ENCODE measurements at places on chromosomes 4 and X.

DNA sequence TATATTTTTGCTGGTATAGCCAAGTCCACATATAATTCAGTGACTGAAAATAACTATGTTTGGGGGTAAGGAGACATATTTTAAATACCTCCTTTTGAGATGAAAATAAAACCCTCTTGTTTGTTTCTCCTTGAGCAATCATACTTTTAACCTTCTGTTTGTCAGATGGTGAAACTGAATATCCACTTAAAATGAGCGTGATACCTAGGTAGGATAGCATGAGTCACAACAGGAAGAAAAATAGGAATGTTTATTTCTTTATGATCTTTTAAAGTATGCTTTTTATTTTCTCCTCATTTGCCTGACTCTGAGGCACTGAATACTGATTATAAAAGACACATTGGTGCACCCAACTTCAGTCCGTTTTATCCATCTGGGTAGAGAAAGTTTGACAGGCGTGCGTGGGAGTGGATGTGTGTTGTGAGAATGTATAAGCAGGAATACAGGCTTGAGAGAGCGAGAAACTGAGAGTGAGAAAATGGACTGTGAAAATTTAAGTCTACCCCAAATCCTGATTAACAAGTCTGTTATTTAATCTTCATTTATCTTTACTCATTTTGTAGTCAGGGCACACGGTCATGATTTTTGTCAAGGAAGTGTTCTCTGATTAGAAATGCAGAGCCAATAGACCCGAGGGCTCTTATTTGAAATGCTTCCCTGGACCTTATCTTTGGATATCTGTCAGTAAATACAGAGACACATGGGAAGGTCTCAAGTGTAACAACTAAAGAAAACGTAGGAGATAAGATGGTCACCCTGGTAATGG is 62.1 kb upstream of the ANTXR2 start:
- peak; percentile 10 for DNase-seq
- no peak overlapping the region for H3K27ac ChIP-seq
- no peaks in the 10 kb centered on the region for H3K36me3 ChIP-seq
- H3K4me3 ChIP-seq = no peak overlapping the region
- H3K27me3 ChIP-seq = no peaks in the 10 kb centered on the region

DNA sequence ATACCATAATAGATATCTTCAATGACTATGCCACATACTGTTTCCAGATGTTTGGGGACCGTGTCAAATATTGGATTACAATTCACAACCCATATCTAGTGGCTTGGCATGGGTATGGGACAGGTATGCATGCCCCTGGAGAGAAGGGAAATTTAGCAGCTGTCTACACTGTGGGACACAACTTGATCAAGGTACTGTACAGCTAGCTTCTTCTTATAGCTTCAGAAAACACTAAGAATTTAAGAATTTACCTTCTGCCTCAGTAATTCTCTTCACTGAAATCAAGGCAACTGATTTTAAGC is 805 bp downstream of the KLB start:
- H3K27ac ChIP-seq = no peak overlapping the region
- no peaks in the 10 kb centered on the region for H3K4me1 ChIP-seq
- H3K36me3 ChIP-seq = no peaks in the 10 kb centered on the region
- DNase-seq = no peak

GRCh38 chr4:1050486-1051213 is 39.2 kb downstream of the FGFRL1 start:
- H3K27me3 ChIP-seq = peaks cover 15% of the 10 kb centered on the region
- DNase-seq = no peak
- peaks cover 8% of the 10 kb centered on the region for H3K4me1 ChIP-seq
- H3K4me3 ChIP-seq = no peak overlapping the region

DNA sequence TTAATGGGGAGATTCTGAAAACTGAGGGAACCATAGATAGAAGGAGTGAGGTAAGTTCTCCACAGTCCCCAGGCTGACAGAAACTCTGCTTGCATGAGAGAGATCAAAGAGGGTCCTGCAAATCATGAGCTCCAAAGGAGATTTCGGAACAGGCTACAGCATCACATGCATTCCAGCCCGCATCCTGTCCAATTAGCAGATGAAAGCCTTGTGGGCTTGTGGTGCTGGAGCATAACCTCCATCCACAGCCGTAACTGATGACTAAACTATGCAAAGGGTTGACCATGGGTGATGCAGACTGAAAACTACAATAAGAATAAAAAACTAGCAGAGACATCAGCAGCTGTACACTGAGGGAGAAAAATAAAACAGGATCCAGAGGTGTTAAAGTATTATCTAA is 654.5 kb downstream of the TLL1 start:
- no peaks in the 10 kb centered on the region for H3K27me3 ChIP-seq
- H3K4me3 ChIP-seq = no peak overlapping the region
- H3K4me1 ChIP-seq = no peaks in the 10 kb centered on the region
- no peak overlapping the region for H3K27ac ChIP-seq

Measured in astrocyte (in vitro differentiated cells and primary cell).